ENCODE measurements at places on chromosomes 1 and 21.

- peak; percentile 37 for DNase-seq
These were observed 71.2 kb downstream of the ARHGEF10L start for GRCh38 chr1:17610713-17611112.

DNA sequence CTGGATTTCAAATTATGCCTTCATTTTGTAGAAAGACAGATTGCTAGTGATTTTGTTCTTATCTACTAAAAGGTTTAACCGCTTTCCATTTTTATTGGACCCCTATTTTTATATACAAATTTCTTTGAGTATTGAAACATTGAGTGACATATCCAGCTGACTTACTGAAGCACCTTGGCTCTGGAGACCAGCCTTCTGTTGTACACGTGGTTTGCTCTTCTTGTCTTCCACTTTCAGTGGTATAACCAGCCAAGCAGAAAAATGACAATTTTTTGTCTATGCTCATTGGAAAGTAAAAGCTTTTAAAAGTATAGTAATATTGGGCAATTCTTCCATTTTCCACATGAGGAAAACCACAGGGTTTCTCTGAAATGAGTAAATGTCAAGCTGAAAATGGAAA, 4.4 kb downstream of the F13B start:
- no peak for DNase-seq

GRCh38 chr1:17342014-17342441, 30.0 kb upstream of the PADI6 start:
- DNase-seq, result no peak

DNA sequence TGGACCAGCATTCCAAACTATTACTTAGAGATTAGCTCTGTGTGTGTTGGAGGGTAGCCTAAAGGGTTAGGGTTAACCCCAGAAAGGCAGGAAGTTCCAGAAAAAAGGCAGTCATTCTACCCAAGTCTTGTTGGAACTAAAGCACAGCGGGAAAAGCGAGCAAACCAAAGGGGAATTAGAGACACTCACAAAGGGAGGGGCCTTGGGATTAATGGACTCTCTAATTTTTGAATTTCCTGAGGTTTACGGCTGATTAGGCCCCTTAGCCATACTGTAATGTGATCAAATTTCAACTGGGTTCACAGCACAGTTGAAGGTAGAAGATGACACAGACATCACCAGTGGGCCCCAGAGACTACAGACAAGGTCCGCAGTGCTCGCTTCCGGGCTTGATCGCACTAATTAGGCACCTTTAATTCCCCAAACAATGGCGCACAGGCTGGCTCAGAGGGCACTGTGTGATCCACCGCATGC, 28.3 kb downstream of the CAPZB start:
- no peak for DNase-seq

GRCh38 chr1:63645317-63645716, 52.1 kb downstream of the PGM1 start:
- DNase-seq, result no peak

DNA sequence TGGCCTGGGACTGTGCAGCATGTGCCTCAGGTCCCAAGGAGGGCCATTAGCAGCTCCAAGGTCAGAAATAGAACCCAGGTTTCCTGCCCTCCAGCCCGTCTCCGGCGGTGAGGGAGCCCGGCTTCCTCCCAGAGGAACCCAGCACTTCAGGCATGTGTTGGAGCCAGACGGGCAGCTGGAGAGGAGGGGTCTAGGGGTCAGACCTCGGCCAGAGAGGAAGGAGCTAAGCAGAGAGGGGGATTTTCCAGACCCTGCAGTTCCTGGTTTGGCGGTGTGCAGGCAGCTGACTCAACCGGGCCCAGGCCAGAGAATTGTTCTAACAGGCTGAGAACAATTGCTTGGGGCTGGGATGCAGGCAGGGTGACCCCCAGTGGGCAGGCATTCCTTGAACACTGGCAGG, 37.1 kb downstream of the HSPG2 start:
- DNase-seq, result no peak

GRCh38 chr21:38622081-38622826, 124.0 kb upstream of the ERG start:
- no peak for DNase-seq

DNA sequence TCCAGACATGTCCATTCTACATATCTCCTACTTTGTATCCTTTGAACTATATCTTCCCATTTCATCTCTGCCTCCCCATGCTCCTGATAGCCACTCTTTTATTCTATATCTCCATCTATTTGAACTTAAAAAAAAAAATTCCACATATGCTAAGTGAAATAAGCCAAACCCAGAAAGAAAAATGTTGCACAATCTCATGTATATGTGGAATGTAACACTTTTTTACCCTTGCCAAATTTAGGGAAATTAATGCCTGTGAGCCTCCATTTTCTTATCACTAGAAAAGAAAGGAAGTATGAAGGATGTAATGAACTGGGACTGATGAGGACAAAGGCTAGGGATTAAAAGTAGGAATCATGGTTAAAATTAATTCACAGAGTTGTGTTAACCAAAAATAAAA, 53.5 kb downstream of the RGS13 start:
- no peak for DNase-seq

GRCh38 chr1:198265073-198265661, 108.4 kb downstream of the NEK7 start:
- no peak for DNase-seq

DNA sequence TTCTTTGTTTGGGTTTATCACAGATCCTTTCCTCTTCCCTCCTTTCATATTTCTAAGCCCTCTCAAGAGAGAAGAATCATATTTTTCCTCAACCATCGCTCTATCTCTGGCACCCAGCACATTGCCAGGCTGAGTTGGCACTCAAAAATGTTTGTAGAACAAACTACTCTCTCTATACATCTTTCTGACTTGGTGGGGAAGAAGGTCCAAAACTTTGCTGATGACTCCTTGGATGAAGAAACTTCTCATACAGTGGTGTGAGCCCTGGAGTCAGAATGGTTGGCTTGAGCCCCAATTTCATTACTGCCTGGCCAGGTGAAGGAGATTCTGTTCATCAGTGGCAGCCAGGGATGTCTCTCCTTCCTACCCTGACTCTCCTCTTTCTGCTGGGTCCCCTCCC, 11.9 kb downstream of the ALX3 start:
- no peak for DNase-seq

- peak; percentile 57 for DNase-seq
These were observed 8.7 kb downstream of the PDXK start for GRCh38 chr21:43727519-43728153.

GRCh38 chr1:109483672-109484518, at the start of gene ATXN7L2:
Gene ATXN7L2, plus strand, starts transcription at chr1:109483905. Its CDS starts 49 bp downstream, at chr1:109483954.
- DNase-seq, result peak; percentile 95

DNA sequence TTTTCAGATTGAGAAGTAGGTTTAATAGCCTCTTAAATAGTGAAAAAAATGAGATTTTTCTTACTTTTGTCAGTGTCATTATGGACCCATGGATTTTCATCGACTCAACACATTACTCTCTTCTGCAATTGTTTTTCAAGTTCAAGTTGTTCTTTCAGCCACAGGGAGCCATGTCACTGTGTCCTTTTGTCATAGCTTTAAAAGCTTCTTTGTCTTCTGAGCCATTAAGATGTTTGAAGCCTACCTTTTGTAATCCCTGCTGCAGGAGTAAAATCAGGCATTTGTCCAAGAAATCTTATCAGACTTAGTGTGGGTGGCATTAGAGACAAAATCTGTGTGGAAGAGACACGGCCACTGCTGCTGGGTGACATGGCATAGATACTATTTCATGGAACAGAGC, 92.8 kb upstream of the ZP4 start:
- no peak for DNase-seq

- DNase-seq, result no peak
These were observed 95.3 kb downstream of the NAV1 start for GRCh38 chr1:201634261-201634660.

DNA sequence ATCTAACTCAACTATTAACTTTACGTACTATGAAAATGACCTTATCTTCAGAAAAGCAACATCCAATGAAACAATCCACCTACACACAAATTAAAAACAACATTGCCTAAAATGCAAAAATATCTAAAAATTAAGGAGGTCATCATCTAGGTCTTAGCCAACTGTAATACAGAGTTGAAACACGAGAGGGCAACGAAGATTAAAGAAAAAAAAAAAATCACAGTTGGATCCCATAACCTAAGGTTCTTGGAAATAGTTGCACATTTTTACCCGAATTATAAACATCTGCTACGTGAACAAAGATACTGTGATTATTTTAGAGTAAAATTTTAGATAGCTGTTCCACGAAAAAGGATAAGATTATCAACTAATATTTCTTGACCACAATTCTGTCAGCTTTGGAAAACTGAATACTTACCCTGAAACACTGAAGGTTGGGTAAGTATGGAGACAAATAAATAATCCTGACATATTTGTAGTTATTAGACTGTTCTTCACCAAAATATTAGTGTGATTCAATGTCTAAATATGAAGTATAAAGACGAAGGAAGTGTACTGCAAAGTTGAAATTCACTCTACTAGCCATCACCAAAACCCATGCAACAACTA, 88.0 kb upstream of the AK4 start:
- no peak for DNase-seq

DNA sequence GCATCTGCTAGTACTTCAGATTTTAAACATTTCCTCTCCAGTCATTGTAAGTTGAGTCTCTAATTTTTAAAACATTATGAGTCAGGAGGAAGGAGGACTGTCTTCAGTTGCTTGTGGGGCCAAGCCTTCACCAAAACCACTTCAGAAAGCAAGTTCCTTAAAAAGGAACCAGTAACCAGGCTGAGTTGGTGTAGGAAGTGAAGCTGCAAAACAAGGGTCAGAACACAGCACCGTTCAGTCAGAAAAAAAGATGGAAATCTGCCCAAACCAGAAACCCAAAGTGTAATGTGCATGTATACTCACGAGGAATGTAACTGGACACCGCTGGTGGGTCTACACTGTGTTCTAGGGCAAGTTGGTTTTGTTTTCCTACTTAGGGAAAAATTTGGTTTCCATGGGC, 402.1 kb downstream of the SETD4 start:
- DNase-seq, result peak; percentile 64

GRCh38 chr1:41508290-41508689, 23.8 kb upstream of the EDN2 start:
- DNase-seq, result no peak

- DNase-seq, result peak; percentile 73
These were observed 14.2 kb upstream of the SLC44A3 start for GRCh38 chr1:94805912-94806311.

GRCh38 chr1:125087247-125087646, 3902.5 kb downstream of the SRGAP2C start:
- DNase-seq, result no peak

DNA sequence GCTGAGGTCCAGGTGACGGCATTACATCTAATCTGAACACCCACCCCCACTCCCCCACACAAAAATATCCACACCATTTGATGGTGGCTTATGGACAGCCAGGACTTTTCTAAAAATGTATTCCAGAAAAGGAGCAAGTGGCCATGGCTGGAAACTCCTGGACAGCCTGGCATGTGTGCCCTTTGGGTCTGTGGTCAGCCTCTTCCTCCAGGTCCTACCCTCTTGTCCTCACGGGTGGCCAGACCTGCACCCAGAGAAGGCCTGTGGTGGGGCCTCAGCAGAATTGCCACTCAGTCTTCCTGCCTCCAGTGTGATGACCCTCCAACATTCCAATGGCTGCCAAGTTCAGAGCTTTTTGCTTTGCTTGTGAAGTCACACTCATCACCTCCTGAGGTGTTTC, 600.6 kb downstream of the AJAP1 start:
- DNase-seq, result no peak

DNA sequence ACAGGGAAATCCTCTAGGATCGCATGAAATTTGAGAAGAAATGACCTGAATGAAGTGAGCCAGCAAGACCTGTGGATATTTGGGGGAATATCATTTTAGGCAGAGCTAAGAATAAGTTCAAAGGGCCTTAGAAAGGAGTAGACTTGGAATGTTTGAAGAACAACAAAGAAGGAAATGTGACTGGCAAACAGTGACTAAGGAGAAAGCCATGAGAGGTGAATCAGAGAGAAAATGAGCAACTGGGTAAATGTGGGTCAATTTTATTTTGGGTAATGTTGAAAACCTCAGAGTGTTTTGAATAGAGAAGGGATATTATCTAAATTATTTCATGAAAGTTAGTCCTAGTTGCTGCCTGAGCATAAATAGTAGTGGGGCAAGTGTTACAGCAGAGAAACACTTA, 672.8 kb downstream of the LMO4 start:
- DNase-seq, result no peak

- no peak for DNase-seq
These were observed 19.6 kb upstream of the NADK start for GRCh38 chr1:1797731-1798341.

GRCh38 chr1:115071012-115071664, 18.2 kb downstream of the TSPAN2 start:
- no peak for DNase-seq

GRCh38 chr1:23187637-23188036, 19.0 kb upstream of the LUZP1 start:
- DNase-seq, result no peak

DNA sequence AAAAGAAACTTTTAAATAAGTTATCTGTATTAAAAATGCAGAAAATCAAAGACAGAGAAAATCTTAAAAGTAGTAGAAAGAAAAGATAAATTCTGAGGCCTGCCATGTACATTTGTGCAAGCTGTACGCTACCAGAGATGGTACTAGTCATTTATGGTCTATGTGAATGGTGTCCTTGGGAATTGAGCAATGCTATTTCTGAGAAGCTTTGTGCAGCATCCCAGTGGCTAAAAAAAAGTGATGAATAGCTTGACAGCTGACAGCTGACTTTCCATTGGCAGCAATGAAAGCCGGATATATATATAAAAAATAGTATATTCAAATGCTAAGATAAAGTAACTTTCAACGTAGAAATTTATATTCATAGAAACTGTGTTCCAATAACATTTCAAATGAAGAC, 58.8 kb upstream of the KCTD3 start:
- no peak for DNase-seq

GRCh38 chr1:8427493-8427892, 109.6 kb downstream of the SLC45A1 start:
- DNase-seq, result no peak

DNA sequence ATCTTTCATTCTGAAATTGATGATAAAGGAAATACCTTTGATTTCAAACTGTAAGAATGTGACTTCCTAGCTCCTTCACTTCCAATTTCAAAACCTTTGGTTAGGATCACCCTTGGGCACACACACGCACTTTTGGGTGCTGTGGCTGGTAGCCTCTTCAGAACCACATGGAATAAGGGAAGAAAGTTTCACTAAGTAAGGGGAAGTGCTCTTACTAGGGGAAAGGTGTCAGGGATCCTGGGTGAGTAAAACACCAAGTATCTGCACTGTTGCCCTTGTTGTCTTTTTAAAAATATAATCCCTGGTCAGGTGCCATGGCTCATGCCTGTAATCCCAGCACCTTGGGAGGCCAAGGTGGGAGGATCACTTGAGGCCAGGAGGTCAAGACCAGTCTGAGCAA, 132.4 kb downstream of the SDCCAG8 start:
- no peak for DNase-seq

DNA sequence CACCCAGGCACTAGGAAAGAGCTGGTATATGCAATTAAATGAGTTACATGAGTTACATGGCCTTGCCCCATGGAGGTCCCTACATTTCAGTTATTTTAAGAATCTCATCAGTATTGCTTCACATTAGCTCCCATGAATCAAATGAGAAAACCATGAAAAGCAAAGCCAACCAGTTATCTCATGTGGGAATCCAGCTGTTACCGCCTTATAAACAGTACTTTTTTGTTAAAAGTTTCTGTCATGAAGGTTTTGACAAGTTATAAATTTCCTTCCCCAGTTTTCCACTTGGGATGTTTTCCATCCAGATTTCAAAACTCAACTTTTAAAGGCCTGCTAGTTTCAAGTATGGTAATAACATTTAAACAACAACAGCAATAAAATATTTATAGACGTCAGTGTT, 544.8 kb downstream of the NUF2 start:
- DNase-seq, result no peak

- DNase-seq, result no peak
These were observed 1.5 kb upstream of the PPP1R15B start for GRCh38 chr1:204413170-204413535.

Measured in Ammon's horn (tissue), 1 donor.